ENCODE measurements at places on chromosomes 6 and 20. TPM values are rescaled to one million over a fixed set of nuclear protein-coding genes. Genes with fewer than 3 reads are reported as not detected.

Gene NCOA6
- 4.5 TPM for total RNA-seq

Gene VSX1
- total RNA-seq, result not detected

Gene POM121L2
- total RNA-seq, result not detected

Gene OLIG3
- 0.06 TPM for total RNA-seq

Gene SRSF12
- total RNA-seq, result under 0.01 TPM

Gene SH3BGRL2
- 2.3 TPM for total RNA-seq

Gene ANGPT4
- total RNA-seq, result not detected

Gene SYNE1
- 230 TPM for total RNA-seq

Gene SLC32A1
- total RNA-seq, result not detected

Measured in aortic smooth muscle cell (primary cell).